ENCODE measurements at places on chromosomes 6 and 20. TPM values are rescaled to one million over a fixed set of nuclear protein-coding genes. Genes with fewer than 3 reads are reported as not detected.

Gene RPS10
- total RNA-seq: 1,698 TPM

Gene C6orf15
- not detected for total RNA-seq

Gene GJE1
- not detected for total RNA-seq

Gene SYNCRIP
- 126 TPM for total RNA-seq

Gene STX11
- 112 TPM for total RNA-seq

Gene CCM2L
- 2.4 TPM for total RNA-seq

Gene SCGN
- 4.3 TPM for total RNA-seq

Gene ARG1
- not detected for total RNA-seq

Gene DLL1
- total RNA-seq: 7.3 TPM

Gene COL11A2
- total RNA-seq: 1.3 TPM

Gene RBBP8NL
- total RNA-seq: not detected

Gene C20orf144
- not detected for total RNA-seq

Gene TINAG
- not detected for total RNA-seq

Gene NKAPL
- 2.0 TPM for total RNA-seq

Gene L3MBTL1
- total RNA-seq: 6.5 TPM

Gene SLC17A1
- total RNA-seq: not detected

Gene PLAGL2
- 12.5 TPM for total RNA-seq

Gene TNFRSF6B
- total RNA-seq: 91.9 TPM

Gene AKAP12
- total RNA-seq: 241 TPM

Gene SPDEF
- total RNA-seq: 0.19 TPM

Gene COL9A1
- total RNA-seq: not detected

Gene FAM50B
- 6.9 TPM for total RNA-seq

Gene AK9
- 14.8 TPM for total RNA-seq

Gene OPRM1
- total RNA-seq: not detected

Gene PSORS1C1
- 0.60 TPM for total RNA-seq

Gene SMLR1
- total RNA-seq: not detected

Gene CCDC167
- 21.4 TPM for total RNA-seq

Gene ACSS1
- 19.7 TPM for total RNA-seq

Gene VARS2
- total RNA-seq: 16.5 TPM

Gene TREML1
- not detected for total RNA-seq

Gene ERMARD
- 11.9 TPM for total RNA-seq

Gene ZSCAN26
- total RNA-seq: 13.7 TPM

Gene PLCB4
- total RNA-seq: 6.6 TPM

Gene SLC12A5
- total RNA-seq: not detected

Gene HTR1E
- total RNA-seq: not detected

Gene VWA7
- 0.56 TPM for total RNA-seq

Gene TMEM244
- not detected for total RNA-seq

Gene TRERF1
- total RNA-seq: 3.0 TPM

Gene RAET1E
- total RNA-seq: 1.4 TPM

Gene MLIP
- total RNA-seq: 0.47 TPM

Gene OTOR
- total RNA-seq: not detected
